Activated naive CD4-positive, alpha-beta T cell treated with anti-CD3 and anti-CD28 coated beads, Interleukin-2, amount 50 U/mL, for 72 hours (primary cell): ENCODE measurements at places on chromosomes 4 and X. TPM values are rescaled to one million over a fixed set of nuclear protein-coding genes. Genes with fewer than 3 reads are reported as not detected.

The PFKFB1 gene
- total RNA-seq: 0.99 TPM

The EDNRA gene
- total RNA-seq: not detected

The STS gene
- 1.1 TPM for total RNA-seq

The ADGRG2 gene
- total RNA-seq: not detected
